ENCODE measurements at places on chromosomes 2 and 18.
A peak's percentile ranks its signal among the peaks of the same experiment; 100 is the strongest.

DNA sequence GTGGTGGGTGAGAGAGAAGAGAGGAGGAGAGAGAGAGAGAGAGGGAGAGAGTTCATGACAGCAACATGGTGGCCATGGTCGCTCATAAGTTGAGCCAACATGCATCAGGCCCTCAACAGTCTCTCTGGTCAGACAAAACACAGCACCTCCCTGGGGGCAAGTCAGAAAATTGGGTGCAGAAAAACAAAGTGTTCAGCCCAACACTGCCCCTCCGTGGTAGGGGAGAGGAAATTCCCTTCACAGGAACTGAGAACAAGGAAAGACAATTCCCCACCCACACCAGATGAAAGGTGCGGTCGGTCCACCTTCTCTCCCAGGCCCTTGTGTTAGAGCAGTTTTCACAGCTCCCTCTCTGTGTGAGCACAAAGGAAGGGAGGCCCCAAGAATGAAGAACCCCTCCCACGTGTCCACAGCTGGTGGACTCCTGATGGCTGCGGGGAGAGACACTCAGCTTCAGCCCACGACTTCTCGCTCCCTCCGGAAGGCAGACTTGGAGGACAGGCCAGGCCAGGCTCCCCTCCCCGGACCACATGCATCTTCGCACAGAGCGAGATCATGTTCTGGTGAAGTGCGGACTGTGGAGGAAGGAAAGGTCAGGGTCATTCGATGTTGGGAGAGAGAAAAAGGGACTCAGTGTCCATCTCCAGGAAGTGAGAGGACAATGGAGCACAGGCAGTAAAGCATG lies 181.7 kb downstream of the ANAPC1 start:
- peak; percentile 65 for DNase-seq

- no peak for DNase-seq
Observed at GRCh38 chr2:141498561-141498960, 632.3 kb downstream of the LRP1B start.

DNA sequence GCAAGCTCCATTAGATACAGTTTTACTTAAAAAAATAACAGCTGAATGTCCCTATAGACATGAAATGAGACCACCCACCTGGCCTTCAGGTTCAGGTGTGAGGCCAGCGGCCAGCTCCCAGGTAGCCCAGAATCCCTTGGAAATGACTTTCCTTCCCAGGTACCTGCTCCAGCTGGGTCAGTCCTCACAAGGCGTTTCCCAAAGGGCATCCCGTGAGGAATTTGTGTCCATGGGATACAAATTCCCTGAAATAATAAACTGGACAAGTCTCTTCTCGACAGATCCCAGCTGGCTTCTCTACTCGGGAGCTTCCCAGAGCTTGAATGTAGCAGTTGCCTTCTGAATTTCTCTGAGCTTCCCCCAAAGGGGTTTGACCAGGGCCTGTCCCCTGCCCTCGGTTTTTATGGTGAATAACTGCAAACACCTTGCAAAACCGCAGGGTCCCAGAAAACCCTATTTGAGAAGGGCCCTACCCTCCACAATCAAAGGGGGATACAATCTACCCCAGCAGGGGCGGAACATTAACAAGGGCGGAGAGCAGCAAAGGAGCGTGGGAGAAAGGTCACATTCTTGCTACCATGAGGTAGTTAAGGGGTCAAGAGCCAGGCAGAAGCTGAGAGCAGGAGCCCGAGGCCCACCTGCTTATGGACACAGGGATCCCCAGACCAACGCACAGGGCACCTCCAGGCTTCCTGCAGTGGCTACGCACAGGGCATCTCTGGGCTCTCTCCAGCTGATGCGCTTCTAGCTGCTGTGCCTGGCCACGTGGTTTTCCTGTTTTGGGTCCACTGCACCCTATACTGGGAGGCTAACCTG lies 107.7 kb downstream of the HDAC4 start:
- DNase-seq = no peak

GRCh38 chr2:229868794-229869193 lies 53.0 kb downstream of the TRIP12 start:
- no peak for DNase-seq

- DNase-seq = no peak
Observed at GRCh38 chr2:211407076-211407475, 850.7 kb downstream of the CPS1 start.

Measured in 8988T (cell line).